HEK293T (cell line): ENCODE measurements at places on chromosomes 11 and 22.

DNA sequence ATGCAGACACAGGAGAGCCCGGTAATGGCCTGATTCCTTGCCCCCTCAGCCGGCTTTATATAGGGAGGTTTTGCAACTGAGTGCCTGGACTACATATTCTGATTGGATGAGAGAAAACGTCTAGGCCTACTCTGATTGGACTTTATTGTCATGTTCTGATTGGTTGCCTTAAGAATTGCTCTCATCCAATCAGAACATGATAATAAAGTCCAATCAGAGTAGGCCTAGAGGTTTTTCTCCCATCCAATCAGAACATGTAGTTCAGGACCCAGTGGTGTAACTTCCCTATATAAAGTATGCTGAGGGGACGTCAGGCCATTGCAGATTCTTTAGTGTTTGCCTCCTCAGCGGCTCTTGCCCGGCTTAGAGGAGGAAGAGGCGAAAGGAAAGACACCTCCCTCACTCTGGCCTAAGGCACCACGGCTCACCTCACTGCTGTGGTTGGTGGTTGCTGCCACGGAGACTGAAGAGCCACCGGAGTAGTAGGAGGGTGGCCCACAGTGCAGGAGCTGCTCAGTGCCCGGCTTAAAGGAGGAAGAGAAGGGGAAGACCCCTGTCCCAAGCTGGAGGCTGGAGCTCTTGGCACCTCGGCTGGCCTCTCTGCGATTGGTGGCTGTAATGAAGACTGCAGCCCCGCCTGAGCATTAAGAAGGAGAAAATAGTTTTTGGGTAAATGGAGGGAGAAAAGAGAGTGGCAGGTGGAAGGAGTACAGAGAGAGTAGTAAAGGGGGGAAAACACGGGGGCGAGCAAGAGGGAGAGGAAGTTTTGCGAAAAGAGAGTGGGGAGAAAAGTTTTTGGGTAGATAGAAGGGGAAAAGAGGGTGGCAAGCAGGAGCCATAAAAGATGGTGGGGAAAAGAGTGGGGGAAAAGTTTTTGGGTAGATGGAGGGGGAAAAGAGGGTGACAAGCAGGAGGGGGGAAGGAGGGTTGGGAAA is 116.7 kb upstream of the SERPIND1 start:
- no peak for DNase-seq

DNA sequence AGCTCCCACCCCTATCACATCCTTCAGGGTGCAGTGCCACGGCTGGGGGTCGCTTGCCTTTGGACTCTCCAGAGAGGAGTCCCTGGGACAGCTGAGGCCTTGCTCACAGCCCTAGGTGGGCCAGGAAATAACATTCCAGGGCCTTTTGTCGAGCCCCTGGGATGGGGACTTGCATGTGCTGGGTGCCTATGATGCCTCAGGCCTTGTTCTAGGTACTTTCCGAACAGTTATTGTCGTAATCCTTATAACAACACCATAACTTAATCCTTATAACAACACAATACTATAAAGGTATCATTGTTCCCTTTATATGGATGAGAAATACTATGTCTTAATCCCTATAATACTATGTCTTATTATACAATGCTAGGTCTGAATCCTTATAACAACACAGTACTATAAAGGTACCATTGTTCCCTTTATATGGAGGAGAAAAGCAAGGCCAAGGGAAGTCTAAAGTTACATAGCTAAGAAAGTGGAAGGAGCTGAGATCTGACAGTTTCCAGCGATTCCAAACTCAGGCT is 236.5 kb downstream of the ST3GAL4 start:
- no peak for DNase-seq

GRCh38 chr22:22746061-22746962 is 101.9 kb downstream of the GGTLC2 start:
- DNase-seq, result no peak

DNA sequence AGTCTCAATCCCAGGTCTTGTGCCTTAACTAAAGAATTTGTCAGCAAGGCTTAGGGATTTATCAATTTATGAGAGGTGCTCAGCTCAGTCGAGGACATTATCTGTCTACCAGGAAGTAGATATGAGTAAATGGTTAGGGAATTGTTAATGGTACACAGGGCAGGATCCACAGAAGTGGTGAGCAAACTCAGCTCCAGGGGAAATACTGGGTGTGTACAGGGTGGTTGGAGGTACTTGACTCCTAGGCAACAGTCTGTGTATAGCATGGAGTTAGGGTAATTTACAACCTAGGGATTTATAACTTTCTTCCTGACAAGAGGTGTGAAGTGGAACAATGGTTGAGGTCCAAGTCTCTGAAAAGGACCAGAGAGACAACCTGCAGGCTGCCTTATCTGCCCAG is 123.4 kb upstream of the OR9Q1 start:
- DNase-seq, result no peak

GRCh38 chr22:22059291-22060002 is 76.9 kb upstream of the TOP3B start:
- DNase-seq, result no peak

DNA sequence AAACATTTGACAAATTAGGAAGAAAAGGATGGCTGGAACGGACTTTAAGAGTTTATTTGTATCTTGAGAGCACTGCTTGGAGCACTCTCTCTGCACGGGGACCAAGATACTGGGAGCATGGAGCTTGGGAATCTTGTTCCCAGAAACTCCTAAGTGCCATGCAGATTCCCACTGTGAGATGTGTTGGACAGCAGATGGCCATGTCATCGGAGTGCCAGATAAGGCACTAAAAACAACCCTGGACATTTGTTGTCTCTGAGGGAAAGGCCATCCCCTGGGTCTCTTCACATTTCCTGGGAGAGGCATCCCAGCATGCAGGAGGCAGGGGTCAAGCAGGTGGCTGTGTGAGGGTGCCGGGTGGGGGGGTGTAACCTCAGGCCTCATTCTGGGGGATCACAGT is 2.9 kb downstream of the KIRREL3 start:
- no peak for DNase-seq

- no peak for DNase-seq
These were observed 6.7 kb downstream of the HSD17B12 start for GRCh38 chr11:43687120-43687791.

GRCh38 chr11:110251836-110252235 is 44.6 kb downstream of the RDX start:
- no peak for DNase-seq

DNA sequence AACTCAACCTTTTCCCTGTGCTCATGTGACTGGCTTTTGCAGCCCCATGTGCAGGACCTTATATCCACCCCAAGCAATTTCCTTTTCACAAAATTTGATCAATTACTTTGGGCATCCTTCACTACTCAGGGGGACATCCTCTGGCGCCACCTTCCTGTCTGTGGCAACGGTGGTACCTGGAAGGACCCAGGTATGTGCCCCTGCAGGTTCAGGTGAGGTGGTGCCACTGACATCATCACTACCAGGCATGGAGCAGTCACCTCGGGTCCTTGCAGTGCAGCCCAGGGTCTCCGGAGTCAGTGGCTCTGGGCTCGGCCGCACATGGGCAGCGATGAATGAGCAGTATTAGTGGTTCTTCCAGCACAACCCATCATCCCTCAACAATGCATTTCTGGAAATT is 37.7 kb upstream of the B3GAT1 start:
- DNase-seq, result no peak

DNA sequence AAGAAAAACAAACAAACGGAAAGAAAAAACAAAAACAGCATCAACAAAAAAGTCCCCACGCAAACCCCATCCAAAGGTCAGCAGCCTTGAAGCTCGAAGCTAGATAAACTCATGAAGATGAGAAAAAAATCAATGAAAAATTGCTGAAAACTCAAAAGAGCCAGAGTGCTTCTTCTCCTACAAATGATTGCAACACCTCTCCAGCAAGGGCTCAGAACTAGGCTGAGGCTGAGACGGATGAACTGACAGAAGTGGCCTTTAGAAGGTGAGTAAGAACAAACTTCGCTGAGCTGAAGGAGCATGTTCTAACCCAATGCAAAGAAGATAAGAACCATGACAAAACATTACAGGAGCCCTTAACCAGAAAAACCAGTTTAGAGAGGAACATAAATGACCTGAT is 18.4 kb upstream of the FTH1 start:
- DNase-seq, result no peak

DNA sequence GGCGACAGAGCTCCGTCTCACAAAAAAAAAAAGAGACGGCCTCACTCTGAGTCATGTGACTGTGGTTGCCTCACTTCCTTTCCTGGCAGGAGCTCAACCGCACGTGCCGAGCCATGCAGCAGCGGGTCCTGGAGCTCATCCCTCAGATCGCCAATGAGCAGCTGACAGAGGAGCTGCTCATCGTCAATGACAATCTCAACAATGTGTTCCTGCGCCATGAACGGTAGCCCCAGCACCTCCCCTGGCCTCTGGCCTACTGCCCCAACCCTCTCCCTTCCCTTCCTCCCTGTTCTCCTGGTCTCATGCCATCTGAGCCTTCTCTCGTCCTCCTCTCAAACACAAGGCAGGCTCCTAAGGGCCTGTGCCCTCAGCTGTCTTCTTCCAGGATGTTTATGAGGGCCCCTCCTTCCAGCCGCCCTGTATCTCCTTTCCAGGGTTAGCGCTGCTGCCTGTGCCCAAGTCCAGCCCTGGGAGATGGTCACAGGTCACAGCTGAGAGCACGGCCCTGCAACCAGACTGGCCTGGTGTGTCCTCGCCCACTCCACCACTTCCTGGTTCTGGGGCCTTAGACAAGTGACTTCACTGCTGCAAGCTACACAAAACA is 30.7 kb downstream of the TOM1 start:
- DNase-seq, result no peak

DNA sequence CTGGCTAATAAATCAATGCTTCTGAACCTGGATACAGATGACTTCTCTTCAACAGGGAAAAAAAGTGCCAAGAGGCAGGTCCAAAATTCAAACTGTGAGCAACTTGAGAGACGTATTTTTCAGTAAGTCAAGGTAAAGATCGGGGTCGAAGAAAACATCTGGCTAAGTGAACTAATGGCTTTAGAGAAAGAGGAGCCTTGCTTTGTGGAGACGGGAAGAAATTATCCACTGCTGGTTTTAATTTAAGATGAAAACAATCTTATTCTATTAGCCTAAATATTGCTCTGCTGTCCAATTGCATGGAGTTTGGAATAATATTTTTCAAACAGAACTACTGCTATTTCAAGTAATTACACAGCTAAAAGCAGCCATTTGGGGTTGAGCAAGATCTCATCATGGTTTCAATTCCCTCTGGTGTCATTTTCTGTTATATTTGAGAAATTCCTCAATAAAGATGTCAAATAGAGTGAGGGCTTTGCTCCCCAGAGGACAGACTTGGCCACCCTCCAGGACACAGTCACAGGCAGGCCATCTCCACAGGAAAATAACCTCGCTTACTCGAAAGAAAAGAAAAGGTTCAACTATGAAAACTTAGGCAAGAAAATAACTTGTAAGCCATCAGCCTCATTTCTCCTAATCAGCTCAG is 29.8 kb downstream of the SCUBE1 start:
- peak; percentile 34 for DNase-seq

DNA sequence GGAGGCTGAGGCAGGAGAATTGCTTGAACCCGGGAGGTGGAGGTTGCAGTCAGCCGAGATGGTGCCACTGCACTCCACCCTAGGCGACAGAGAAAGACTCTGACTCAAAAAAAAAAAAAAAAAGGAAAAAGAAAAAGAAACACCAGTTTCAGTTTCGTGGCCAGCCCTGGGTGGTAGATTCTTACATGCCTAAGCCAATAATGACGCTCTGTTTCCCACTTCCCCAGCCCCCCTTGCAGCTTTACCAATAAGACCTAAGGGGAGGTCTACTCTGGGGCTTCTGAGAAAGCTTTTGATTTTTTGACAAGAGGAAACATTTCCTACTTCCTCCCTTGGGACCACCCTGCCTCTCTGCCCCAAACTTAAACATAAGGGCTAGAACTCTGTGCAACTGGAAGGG is 30.0 kb upstream of the PTPRJ start:
- no peak for DNase-seq

GRCh38 chr11:73866586-73866996 is 10.1 kb downstream of the COA4 start:
- no peak for DNase-seq

- DNase-seq, result peak; percentile 79
These were observed 19.8 kb upstream of the PLET1 start for GRCh38 chr11:112280268-112281126.

DNA sequence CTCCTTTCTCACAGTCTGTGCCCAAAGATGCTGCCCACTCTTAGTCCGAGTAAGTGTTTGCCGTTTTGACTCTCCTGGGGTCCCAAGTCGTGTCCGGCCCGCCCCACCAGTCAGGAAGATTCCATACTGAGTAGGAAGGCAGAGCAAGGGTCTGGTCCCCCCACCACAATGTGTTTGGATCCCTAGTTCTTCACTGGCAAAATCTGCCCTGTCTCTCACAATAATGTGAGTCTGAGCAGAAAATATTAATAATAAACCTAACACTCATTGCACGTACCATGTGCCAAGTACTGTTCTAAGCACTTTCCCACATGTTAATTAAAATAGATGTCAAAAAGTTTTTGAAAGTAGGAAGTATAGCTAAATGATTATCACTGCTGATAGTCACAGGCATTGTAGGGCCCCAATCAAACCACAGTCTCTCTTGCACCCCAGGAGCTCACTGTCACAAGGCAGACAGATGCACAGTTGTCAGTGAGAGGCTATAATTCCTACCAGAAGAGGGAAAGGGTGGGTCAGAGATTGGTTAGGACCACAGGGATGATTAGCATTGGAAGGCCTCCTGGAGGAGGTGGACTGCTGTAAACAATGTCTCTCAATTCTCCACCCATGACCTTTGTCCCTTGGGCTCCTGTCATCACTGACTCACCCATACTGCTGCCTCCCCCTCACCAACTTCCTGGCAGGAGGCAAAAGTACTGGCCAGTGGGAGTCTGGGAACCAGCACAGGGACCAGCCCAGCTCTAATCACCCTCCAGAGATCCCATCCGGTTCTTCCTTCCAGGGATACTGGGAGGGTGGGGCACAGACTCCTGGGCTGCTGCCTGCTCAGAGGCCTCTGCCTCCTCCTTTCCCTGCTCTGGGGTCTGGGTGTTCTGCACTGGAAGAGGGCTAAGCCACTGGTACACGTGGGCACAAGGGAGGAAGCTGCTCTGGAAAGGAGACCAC is 1.0 kb upstream of the POLD4 start:
- DNase-seq, result no peak

GRCh38 chr11:80846979-80847378 is 1406.1 kb upstream of the TENM4 start:
- no peak for DNase-seq

GRCh38 chr11:110093407-110094297 is 460 bp downstream of the ZC3H12C start:
- DNase-seq, result peak; percentile 46

- DNase-seq, result no peak
These were observed 47.7 kb upstream of the PPP6R3 start for GRCh38 chr11:68412593-68413475.
